ENCODE measurements at places on chromosomes 3 and 15.
A peak's percentile ranks its signal among the peaks of the same experiment; 100 is the strongest.

GRCh38 chr3:100163787-100164186, 49.5 kb upstream of the FILIP1L start:
- DNase-seq, result no peak

- no peak for DNase-seq
Observed at GRCh38 chr15:41985236-41986160, 13.1 kb upstream of the EHD4 start.

GRCh38 chr3:141875893-141876380, 506 bp upstream of the ATP1B3 start:
- peak; percentile 56 for DNase-seq

DNA sequence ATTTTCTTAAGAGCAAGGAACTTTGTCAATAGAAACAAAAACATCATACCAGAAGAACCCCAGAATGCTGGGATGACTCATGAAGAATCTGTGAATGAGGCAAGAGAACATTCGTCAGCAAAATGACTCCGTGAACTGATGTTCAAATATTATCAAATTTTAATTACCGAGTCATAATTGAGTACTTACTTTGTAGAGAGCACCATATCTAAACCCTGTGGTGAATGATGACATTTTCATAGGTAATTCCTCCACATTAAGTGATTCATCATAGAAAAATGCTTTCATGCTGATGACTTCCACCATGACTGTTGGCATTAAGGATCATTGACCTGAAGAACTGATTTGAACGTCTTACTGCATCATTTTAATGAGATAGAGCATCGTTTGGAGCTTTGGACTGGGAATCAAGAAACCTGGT, 56.3 kb downstream of the PPARG start:
- no peak for DNase-seq

DNA sequence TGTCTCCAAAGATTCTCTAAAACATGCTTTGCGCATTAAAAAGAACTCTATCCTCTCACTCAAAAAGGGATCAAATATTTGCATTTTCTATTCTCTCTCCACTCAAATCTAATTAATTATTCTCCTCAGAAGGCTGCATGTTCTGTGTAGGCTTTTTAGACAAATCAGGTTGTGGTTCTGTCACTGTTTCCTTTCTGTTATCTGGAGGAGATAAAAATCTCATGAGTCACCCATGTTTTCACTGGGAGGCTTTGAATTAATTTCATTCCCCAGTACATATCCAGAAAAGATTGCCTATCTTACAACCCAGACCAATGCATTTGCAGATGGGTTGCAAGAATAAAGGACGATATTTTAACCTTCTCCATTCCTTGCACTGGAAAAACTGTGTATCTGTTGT, 446.5 kb downstream of the GRM7 start:
- no peak for DNase-seq

DNA sequence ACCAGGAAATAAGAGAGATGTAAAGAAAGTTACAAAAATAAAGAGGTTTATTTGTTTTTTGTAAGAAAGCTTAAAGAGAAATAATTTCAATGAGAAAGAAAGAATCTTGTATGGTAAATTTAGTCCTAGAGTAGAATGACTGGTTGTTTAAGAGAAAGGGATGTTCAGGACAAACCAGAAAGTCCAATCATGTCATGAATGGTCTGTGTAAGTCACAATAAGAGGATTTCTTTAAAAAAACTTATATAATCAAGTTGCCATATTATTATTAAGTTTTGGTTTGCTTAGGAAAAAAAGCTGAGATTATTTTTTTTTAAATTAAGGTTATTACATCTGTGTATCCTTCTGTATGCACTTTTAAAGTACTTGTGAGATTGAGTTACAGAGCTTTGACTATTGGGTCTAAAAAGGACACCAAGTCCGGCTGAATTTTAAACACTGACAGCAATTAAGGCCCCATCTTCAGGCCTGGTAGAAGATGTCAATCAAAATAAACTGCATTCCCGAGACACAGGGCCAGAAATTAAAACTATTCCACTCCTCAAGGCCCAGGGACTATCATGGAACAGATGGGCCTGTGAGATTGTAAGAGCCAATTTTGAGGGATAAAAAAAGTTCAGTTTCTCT, 12.2 kb downstream of the ERICH6 start:
- no peak for DNase-seq

DNA sequence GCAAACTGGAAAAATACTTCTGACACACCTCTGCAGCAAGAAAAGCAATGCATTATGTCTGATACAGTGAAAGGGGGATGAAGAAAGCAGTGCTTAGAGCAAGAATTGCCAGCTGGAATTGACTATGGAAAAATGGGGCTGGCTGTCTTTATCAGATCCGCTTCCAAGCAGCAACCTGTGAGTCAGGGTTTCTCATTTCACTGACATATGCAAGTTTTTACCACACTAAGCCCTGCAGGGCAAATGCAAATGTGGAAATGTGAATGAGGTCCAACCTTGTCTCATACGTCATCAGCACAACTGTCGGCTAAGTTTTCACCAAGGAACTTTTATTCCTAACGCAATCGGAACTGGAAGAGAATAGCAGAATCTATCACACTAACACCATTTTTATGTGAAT, 172.5 kb upstream of the GADL1 start:
- no peak for DNase-seq

GRCh38 chr3:4655145-4656045, 162.2 kb downstream of the ITPR1 start:
- no peak for DNase-seq

DNA sequence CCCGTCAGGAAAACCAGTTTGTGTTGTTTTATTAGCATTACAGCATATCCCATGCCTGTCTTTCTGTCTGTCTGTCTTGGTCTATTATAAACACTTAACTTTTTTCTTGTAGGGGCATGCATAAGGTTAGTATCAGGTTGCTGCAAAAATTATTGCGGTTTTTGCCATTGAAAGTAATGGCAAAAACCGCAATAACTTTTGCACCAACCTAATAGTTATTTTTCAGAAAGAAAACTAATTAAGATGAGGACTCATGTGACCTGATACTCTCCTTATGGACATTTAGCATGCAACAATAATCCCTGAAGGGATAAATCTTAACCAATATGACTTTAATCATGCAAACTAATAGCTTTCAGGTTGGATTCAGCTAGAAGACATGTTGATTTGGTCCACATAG, 326.7 kb upstream of the SUCLG2 start:
- no peak for DNase-seq

DNA sequence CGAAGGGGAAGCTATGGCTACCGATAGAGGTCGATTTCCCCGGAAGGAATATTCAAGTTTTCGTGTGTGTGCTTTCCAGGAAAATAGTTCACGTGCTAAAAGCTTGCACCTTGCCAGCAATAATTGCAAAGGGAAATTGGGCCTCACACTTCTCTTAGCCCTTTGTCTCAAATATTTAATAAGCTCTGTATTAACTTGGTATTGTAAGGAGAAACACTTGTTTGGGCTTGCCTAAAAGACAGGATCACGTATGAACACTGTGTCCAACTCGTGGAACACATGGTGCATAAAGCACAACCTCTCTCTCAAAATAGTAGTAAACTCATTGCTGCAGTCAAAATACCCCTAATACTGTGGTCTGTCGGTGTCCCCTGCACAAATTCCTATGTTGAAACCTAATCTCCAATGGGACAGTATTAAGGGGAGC, 352 bp upstream of the TMF1 start:
- no peak for DNase-seq

DNA sequence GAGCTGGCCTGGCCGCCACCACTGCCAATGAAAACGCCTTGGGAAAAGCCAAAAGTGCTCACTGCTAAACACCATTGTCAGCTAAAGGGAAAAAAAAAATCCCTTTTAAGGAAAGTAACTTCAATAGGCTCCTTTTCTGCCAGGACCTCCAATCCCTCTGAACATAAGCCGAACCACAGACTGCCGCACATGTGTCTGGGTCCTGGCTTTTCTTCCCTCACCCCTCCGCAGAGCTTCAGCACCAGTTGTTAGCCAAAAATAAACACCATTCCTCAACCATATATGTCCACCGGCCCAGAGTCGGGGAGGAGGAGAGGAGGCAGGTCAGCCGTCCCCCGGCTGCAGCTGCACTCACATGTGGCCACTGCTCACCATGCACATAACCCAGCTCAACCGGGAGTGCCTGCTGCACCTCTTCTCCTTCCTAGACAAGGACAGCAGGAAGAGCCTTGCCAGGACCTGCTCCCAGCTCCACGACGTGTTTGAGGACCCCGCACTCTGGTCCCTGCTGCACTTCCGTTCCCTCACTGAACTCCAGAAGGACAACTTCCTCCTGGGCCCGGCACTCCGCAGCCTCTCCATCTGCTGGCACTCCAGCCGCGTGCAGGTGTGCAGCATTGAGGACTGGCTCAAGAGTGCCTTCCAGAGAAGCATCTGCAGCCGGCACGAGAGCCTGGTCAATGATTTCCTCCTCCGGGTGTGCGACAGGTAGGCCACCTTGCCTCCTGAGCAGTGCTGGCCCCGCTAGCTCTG, at the start of gene FBXL22:
Gene FBXL22, plus strand, starts transcription at position 350 of the 753 bp plus-strand sequence. Its CDS starts 6 bp downstream, at position 356.
- no peak for DNase-seq

- DNase-seq, result no peak
Observed at GRCh38 chr3:79973482-79973881, 205.7 kb upstream of the ROBO1 start.

DNA sequence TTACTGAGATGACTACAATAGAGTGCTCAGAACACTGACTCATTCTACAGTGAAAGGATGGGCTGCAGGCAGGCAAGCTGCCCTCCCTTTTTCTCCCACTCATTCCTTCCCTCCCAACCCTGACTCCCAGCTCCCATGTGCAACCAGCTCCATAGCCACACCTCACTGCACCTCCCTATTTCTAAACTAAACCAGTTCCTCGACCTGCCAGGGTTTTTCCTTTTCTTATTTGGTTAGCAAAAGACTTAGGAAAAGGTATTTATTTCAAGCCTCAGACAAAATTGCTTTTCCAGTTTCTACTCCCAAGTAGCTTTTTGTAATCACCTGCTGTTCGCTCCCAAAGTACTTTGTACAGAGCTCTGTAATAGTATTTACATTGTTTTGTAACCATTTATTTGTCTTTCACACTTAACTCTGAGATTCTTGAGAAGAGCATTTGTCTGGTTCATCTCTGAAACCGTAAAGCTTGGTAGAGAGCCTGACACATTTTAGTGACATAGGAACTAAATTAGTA, 2.2 kb downstream of the AADAC start:
- DNase-seq, result no peak

- no peak for DNase-seq
Observed at GRCh38 chr15:70023064-70023768, 74.5 kb downstream of the TLE3 start.

GRCh38 chr15:87703327-87704111, 553.0 kb downstream of the NTRK3 start:
- no peak for DNase-seq

GRCh38 chr3:65850261-65850660, 188.5 kb downstream of the MAGI1 start:
- DNase-seq, result no peak

DNA sequence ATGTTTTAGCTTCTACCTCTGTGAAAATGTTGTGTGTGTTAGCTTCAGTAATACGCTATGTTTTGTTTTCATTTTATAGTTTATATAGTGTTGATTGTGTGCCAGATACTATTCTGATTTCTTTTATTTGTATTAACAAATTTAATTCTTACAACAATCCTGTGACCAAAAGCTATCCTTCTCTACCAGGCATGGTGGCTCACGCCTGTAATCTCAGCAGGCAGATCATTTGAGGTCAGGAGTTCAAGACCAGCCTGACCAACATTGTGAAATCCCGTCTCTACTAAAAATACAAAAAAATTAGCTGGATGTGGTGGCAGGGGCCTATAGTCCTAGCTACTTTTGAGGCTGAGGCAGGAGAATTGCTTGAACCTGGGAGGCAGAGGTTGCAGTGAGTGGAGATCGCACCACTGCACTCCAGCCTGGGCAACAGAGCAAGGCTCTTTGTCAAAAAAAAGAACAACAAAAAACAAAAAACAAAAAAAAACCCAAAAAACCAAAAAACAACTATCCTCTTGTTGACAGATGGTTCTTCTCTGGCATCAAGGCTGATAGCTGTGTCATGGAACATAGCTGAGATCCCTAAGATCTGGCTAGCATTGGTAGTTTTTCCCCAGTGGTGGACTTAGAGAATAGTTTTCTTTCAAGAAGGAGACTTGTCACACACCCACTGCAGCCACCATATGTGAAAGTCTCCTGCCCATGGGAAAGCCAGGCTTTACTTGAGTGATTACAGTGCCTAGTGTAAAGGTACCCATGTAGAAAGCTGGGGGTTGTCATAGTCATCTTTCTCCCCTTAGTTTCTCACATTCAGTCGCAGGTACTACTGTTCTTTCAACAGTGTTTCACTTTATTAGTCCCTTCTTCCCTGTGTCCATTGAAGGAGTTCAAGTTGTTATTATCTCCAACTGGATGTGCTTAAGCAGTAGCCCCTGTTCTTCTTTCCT, 116.5 kb downstream of the UBE2E2 start:
- DNase-seq, result no peak

- DNase-seq, result no peak
Observed at GRCh38 chr15:101169495-101170071, 82.3 kb downstream of the CHSY1 start.

DNA sequence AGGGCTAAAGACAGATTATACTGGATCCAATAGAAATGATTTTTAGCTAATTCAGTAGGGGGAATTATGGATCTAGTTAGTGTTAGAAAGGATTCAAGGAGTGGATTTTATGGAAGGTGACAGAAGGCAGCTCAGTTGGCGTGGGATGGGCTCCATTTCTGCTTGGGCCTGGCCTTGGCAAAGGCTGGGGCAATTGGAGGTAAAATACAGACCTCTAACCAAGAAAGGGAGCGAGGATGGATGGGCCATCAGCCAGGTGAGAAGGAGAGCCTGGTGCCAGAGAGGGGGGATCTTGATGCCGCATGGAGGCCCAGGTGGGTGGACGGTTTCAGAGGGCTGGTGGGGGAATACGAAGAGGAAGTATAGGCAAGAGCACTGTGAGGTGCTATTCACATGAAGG, 40.7 kb upstream of the TRA2B start:
- DNase-seq, result no peak

DNA sequence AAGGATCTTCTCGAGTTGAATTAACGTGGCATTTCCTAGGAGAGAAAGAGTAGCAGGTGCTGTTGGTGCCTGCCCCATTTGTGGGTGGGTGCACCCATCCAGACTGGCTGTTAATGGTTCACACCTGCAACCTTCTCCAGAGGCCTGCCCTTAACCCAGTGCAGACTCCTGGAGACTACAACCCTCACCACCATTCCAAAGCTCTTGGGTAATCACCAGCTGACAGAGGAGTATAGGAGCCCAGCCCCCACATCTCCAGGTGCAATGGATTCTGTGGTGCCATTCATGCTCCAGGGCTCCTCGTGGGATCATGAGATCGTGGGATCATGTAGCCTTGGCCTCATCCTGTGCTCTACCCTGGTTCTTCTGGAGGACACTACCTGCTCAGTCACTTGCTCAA, 60.2 kb downstream of the SEMA5B start:
- DNase-seq, result no peak

Measured in stimulated activated CD8-positive, alpha-beta memory T cell treated with anti-CD3 and anti-CD28 coated beads, Interleukin-2, amount 100 ng/mL, for 48 hours (primary cell).